ENCODE measurements at places on chromosomes 13 and 19.

DNA sequence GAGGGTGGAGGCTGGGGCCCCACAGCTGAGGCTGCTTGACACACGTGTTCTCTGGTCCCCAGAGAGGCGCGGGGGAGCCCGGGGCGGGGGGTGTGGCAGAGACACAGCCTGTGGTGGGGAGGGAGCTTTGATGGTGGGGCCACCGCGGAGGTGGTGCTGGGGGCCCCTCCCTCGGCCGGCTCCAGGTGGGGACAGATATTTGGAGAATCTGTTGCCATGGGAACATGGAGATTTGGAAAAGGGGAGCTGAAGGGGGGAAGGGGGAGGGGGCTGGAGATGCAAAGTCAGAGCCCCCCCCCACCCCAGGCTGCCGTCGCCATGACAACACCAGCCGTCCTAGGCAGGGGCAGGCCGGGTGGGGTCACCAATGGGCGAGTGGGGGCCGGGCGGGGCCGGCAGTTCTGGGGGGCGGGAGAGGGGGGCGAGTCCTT, 1.2 kb downstream of the PRKCG start:
- no peak for DNase-seq

GRCh38 chr13:49714757-49715156, 23.5 kb upstream of the EBPL start:
- DNase-seq, result no peak

- DNase-seq, result no peak
Observed at GRCh38 chr13:42401376-42401775, 129.4 kb downstream of the AKAP11 start.

DNA sequence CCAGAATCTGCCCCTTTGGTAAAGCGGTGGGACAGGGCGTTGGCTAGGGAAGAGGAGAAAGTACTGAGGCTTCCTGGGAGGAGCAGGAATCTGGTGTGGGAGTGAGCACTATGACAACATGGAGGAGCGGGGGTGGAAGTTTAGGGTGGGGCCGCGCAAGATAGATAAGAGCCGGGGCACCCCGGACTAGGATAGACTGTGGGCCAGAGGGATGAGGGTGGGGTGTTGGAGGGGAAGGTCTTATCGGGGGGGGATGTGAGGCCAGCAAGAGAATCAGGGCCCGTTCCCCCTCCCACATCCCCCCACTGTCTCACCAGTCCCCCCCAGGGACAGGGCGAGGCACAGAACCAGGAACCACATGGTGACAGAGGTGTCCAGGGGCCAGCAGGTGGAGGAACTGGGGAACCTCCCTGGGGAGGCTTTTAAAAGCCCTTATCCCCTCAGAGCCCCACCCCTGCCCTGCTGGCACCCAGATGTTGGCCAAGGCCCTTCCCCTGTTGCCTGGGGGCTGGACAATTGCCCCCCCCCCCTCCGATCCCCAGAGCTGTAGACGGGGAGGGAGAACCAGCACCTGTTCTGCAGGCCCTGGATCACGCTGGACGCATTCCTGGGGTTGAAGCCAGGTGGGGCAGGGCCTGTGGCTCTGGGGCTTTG, at the start of gene KLK1:
Gene KLK1, minus strand, starts transcription at position 399 of the 654 bp plus-strand sequence. Its CDS starts 39 bp downstream, at position 360.
- no peak for DNase-seq

DNA sequence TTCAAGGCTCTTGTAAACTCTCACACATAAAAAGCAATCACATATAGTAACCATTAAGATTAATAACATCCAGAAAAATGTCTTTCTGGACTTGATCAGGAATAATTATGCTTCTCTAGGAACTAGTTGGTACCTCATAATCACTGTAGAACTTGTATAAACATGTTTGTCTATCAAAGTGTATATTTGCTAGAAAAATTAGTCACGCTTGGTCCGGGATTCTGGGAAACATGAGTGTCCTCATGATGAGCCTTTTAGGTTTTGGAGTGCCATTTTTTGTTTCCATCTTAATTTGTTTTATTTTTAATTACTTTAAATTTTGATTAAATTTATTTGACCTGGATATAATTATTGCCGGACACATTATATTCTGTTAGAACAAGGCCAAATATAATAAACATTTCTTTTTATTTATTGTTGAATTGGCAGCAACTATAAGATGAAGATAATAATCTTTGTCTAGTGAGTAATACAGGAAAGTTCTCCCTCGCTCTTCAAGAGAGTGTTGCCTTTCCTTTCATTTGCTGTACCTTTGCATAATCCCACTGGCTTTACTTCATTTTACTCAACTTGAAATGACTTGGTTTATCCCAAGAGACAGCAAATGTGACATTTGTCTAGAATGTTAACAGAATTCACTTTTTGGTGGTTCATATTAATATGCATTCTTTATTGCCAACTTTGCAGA, 207.0 kb downstream of the NALCN start:
- no peak for DNase-seq

DNA sequence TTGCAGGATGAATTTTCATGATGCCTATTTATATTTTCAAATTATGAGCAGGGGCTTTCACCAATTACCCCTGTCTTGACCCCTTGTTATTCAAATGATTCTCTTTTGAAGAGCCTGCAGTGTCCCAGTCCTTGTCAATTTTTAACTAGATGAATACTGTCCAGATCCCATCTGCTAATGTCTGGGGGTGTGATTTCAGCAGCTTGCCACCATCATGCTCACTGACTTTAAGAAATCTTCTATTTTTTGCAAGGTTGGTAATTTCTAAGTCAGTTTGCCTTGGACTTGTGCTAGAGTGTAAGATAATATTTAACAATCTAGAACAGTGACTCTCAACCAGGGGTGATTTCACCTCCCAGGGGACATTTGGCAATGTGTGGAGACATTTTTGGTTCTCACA, 106.0 kb downstream of the CACNA1A start:
- no peak for DNase-seq

- no peak for DNase-seq
Observed at GRCh38 chr13:73842184-73842583, 292.0 kb downstream of the KLF12 start.

GRCh38 chr19:1389033-1389940, 5.6 kb downstream of the NDUFS7 start:
- DNase-seq, result no peak
